ENCODE measurements at places on chromosomes 11 and 22.

GRCh38 chr11:134030853-134031252 lies 38.0 kb upstream of the JAM3 start:
- no peak for DNase-seq

GRCh38 chr22:38240734-38241252 lies 32.0 kb downstream of the TMEM184B start:
- DNase-seq, result no peak

- DNase-seq, result no peak
These were observed 7.1 kb downstream of the CD44 start for GRCh38 chr11:35146074-35146521.

DNA sequence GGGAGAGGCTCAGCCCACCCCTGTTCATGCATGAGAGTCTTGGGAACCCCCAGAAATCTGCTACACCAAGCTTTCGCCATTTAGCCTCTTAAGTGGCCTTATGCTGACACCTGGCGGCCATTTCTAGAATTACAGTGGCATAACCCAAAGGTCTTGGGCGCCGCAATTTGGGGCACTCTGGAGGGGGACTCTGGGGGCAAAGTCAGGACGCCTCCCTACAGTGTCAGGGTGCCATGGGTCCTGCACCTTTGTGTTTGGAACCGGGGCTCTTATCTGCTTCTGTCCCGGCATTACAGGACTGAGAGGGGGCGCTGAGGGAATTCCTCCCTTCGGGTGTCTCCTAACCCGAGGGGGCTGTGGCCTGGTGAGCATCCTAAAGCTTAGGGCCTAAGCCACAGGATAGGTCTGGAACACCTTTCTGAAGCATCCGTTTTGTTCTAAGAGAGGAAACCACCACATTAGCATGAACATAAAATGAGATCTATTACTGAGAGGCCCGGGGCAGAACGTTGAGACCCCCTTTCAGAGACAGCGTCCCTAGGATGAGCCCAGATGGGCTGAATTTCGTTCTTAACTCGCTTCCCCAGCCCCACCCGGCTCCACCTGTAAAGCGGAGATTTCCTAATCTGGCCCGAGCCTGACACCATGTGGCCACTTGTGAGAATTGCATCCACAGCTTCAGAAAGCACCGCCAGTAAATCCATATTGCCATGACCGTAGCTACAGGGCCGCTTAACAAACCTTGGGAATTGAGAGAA lies 9.3 kb downstream of the INS start:
- DNase-seq, result no peak

GRCh38 chr11:109996060-109996459 lies 97.1 kb upstream of the ZC3H12C start:
- DNase-seq, result no peak

DNA sequence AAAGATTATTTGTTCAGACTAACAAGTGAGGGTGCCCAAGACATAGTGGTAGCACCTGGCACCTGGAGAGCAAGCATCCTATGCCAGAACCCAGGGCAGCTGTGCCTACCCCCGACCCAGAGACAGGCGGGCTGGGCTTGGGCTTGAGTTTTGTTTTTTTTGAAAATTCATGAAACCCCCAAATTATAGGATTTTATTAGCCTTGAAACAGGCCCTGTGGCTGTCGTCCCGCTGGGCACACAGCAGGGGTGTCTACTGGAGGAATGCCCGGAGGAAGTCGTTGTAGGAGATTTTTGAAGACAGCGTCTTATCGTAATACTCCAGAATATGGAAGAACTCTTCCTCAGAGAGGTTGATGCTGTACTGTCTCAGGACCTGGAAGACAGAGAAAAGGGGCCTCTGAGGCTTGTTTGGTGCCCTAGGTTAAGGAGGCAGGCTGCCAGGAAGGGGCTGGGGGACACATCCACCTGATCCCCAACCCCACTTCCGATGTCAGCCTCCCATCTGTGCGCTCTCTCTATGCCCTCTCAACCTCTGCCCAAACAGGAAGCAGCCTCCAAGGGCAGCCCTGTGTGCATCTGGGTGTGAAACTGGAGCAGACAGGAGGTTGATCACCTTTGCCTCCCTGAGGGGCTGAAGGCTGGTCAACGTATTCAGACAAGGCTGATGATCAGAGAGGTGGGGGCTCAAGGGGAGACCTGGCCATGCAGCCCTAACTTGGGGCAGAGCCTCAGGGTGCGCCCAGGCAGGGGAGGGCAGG lies 117.0 kb downstream of the MPPED1 start:
- DNase-seq, result no peak

- no peak for DNase-seq
These were observed 85.3 kb upstream of the GAL start for GRCh38 chr11:68598816-68599653.

DNA sequence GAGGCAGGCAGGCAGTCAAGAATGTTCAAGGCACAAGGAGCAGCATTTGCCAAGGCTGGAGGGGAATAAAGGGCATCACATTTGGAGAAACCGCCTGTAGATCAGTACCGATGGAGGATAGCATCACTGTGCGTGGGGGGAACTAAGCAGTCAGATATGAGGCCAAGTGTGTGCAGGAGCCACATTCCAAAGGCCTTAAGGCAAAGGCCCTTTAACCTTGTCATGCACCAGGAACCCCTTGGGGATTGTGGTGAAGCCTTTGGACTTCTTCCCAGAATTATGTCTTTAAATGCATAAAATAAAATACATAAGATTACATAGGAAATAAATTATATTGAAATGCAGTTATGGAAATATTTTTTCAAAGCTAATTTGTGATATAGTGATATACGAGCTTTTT lies 532.1 kb downstream of the BUD13 start:
- DNase-seq, result no peak

DNA sequence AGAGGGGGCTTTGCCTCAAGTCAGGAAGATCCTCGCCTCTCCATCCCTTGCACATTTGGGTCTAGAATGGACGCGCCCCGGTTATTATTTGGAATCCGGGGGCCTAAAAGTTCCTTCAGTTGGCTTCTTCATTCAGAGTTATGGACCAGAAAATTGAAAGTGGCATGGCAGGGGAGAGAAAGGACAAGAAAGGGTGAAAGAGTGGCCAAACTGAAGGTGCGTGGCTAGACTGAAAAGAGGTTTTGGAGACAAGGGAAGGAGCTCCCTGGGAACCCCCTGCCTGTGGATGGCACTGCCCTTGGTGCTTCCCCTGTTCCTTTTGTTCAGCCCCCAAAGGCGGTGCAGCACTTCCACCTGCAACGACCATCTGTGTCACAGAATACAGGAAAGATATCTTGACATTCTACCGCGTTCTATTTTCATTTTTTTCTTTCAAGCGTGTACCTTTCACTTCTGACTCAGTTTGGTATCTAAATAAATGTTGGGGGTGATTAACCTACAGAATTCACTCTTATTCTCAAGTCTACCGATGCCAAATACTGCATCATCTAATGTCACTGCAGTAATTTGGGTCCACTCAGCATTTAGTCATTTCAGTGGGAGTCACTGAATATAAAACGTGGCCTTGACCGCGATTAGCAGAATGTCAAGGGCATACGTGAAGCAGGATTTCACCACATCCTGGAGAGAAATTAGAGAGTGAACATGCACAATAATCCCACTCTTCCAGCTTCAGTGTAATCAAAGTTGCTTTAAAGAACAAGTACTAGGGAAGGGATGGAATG lies 88.1 kb upstream of the ARHGAP32 start:
- DNase-seq, result no peak

DNA sequence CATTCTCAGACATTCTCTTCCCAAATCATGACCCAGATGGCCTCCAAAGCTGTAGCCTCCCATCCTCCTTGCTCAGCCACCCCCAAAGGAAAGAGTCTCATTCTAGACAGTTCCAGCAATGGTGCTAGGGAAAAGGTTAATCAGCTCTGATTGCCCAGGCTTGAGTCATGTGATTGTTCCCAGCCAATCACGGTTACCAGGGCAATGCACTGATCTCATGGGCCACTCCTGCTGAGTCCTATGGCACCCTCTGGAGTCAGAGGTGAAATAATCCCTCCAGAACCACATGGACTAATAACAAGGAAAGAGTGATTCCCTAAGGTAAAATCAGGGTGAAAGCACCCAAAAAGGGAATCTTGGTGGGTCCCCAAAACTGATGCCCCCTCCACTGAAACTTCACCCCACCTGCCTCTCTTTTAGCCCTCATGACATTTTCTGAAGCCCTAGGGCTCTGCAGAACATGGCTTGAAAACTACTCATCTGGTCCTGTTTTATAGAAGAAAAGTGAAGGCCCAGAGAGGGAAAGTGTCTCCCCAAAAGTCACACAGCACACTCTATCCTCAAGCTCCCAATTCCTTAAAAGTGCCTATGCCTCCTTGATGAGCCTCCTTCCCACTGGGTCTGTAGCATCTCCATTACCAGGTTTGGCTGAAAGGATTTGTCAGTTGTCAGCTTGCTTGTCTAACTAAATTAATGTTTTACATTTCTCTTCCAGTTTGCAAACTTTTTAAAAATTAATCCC lies 203.7 kb downstream of the MN1 start:
- no peak for DNase-seq

DNA sequence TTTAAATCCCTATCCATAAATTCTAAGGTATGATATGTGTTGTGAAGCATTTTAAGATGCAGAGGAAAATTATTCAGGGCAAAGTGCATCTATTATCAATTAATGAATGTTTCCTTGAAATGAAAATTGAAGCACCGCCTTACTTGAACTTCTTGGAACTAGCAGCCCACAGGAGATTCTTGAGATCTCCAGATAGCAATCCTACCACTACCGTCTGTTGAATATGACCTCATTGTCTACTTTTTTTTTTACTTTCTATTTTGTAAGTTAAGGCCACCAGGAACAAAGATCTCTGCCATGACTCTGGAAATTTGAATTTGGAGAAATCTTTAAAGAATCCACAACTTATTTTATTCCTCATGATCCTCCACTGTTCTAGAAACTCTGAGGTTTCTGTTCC lies 808.7 kb downstream of the KCNA4 start:
- DNase-seq, result no peak

DNA sequence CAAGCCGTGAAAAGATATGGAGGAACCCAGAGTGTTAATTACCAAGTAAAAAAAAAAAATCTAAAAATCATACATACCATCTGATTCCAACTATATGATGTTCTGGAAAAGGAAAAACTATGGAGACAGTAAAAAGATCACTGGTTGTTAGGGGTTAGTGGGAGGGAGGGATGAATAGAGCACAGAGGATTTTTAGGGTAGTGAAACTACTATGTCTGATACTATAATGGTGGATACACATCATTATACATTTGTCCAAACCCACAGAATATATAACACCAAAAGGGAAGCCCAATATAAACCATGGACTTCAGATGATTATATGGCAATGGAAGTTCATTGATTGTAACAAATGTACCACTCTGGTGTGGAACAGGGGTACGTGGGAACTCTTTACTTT lies 74.1 kb downstream of the ENTHD1 start:
- no peak for DNase-seq

GRCh38 chr11:69535908-69536307 lies 54.4 kb downstream of the LINC01488 start:
- DNase-seq, result no peak

GRCh38 chr22:17897426-17897825 lies 123.2 kb upstream of the BID start:
- no peak for DNase-seq

DNA sequence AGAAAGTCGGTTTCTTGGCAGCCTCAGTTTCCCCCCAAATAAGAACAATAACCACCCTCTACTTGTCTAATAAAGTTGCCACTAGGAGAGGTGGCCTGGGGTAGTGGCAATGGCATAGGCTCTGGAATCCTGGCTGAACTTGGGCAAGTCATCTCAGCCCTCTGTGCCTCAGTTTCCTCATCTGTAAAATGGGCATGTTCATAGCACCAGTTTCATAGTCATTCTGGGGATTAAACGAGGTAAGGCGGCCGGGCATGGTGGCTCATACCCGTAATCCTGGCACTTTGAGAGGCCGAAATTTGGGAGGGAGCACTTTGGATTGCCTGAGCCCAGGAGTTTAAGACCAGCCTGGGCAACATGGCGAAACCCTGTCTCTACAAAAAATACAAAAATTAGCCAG lies 63.0 kb downstream of the SGSM1 start:
- DNase-seq, result no peak

DNA sequence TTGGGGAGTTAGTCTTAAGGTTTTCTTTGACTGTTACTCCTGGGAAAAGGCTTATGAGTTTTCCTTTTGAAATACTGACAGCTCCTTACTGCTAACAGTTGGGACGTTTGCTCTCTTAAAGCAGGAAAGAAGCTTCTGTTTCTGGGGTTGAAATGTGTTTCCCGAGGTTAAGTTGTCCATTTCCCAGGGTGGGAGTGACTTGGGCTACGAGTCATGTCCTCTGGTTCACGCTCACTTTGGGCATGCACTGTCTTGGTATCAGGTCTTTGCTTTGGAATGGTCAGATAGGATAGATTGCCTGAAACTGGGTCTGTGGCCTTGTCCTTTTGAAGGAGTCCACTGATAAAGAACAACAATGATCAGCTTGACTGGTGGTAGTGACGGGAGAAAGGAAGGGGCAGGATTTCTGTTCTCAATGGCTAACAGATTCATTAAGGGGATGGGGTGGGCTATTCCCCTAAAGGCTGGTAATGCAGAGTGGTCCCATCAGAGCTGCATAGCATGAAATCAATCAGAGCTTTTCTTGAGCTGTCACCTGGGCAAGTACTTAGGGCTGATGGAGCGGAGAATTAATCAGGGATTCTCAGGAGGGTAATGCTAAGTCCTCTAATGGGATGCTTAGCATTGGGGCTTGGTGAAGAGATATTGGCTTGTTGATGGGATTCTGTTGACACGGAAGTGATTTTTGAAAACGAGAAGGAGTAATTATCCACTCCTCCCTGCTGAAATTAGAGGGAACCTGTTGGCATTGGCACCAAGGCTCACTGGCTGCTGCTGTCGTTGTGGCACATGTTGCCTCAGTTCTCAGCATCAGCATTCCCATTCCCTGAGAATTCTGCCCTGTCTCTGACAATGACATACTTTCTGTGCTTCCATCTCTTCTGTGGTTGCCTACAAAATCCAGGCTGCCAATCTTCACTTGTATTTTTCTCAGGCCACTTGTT lies 81.6 kb downstream of the TEAD1 start:
- DNase-seq, result no peak

- DNase-seq, result no peak
These were observed 27.9 kb upstream of the PDE2A start for GRCh38 chr11:72702096-72702495.

- DNase-seq, result no peak
These were observed 126.4 kb upstream of the KIRREL3 start for GRCh38 chr11:127126986-127127385.
